ENCODE measurements at places on chromosomes 16 and 17.

GRCh38 chr16:8931859-8932258 lies 31.8 kb downstream of the USP7 start:
- peak; percentile 12 for DNase-seq

GRCh38 chr17:3979290-3979611 lies 15.0 kb upstream of the ATP2A3 start:
- no peak for DNase-seq

DNA sequence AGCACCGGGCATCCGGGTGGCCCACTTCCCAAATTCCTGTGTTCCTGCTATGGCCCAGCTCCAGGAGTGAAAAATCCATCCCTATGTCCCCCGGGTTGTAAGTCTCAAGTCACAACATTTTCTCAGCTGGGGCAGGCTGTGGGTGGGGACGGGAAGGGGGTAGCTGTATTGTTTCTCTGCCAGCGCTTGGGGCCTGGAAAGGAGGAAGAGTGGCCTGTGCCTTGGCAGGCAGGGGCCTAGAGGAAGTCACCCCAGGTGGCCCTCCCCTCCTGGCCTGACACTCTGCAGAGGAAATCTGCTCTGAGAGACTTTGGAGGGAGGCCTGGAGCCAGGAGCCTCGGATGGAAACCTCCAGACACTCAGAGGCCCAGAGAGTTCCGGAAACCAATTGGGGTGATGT lies 10.6 kb upstream of the SCN4A start:
- peak; percentile 24 for DNase-seq

GRCh38 chr17:80990921-80991644 lies 558 bp upstream of the CHMP6 start:
- no peak for DNase-seq

- DNase-seq: no peak
These were observed 12.8 kb upstream of the AKTIP start for GRCh38 chr16:53515811-53516210.

Data from pons (tissue), 1 donor.